Stimulated activated CD4-positive, alpha-beta T cell treated with anti-CD3 and anti-CD28 coated beads, Interleukin-2, amount 100 ng/mL, for 48 hours (primary cell): ENCODE measurements at places on chromosomes 7 and 10.

- DNase-seq: no peak
Measured at GRCh38 chr10:126730856-126731609, 60.5 kb upstream of the C10orf90 start.

- no peak for DNase-seq
Measured at GRCh38 chr7:141617280-141617679, 66.1 kb downstream of the AGK start.

- DNase-seq: no peak
Measured at GRCh38 chr7:45082831-45083331, 5.9 kb downstream of the NACAD start.

DNA sequence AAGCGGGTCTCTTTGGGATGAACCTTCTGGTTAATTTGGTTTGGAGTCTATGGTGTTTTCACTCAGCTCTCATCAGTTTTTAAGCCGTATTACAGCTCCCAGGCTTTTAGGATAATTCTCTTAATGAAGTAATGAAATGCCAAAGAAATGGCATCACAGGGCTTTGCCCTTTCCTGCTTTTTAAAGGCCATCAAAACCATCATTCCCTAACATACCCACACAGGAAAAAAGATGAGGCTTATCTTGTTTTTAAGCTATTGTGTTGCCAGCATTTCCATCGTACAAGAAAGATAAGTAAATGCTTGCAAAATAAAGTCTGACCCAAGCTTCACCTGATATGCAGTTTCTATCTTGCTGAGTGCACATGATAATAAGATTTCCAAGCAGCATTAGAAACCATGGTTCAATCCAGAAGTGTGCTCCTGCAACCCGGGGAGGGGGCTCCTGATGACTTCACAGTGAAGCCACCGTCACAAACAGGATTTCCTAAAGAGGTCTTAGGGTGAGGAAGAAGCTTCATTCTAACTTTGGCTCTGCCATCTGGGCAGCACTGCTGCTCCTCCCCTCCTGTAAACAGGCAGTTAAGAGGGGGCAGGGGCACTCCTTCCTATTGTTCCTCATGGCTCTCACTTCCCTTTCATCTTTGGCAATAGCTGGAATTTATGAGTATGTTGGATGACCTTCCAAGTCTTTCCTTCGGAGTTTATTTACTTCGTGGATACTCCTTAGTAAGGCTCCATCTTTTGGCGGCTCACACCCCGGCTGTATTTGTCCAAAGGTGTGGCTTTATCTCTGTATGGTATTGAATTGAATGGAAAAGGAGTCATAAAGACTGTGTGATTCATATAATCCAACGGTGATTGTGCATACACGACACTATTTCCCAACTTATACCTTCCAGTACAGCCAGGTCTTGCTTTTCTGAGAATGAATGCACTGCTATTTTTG is 55.2 kb upstream of the FAM133B start:
- no peak for DNase-seq

DNA sequence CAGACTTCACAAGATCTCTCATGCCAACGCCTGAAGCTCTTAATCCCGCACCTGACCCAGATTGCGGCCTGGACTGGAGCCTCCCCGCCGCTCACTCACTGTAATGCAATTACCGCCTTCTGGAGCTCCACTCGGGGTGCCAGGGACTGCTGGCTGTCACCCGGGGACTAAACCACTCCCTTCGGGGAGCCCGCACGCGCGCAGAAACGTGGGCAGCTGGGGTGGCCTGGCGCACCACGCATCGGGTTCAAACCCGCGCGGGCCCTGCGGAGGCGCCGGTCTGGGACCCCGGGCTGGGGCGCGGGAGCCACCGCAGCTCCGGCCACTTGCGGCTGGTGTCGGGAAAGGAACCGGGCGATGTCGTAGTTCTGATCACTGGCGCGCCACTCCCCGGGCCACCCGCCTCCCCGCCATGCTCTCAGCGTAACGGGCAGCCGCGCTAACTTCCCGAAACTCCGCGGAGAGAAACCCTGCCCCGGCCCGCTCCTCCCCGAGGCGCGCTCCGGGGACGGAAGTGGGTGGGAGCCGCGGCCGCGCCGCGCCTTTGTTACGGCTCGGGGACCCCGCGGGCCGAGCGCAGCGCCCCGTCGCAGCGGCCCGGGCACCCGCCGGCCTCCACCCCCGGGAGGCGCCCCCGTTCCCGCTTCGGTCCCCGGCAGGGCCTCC is 100.3 kb upstream of the SVIL start:
- peak; percentile 40 for DNase-seq

DNA sequence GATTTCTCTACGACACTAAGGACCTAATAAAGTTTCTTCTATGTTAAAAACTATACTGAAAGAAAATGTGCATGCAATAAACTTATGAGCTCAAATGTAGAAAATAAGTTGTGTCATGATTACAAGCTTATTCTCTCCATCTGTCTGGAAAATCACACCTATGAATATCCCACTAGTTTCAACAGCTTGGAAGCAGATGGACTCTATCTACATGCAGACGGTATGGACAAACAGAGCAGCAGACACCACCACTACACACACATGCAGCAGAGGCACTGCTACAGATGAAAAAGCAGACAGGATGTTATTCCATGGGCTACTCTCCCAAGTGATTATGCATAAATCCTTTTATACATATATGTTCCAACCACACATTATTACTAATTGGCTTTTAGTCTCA is 123.4 kb upstream of the TARP start:
- DNase-seq: no peak

DNA sequence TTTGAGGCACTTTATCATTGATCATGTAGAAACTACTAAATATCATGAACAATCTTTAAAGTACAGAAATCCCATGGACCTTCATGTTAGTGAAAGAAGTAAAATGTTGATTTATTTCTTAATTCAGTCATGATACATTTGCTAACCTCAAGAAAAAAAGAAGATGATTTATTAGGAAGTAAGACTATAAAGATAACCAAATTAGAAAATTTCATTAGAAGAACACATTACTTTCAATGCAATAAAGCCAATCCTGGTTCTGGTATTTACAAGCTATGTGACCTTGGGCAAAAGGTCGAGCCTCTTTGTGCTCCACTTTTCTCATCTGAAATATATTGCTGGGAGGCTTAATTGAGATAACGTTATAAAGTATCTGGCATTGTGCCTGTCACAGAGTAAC is 365.0 kb downstream of the KIF20B start:
- no peak for DNase-seq

- no peak for DNase-seq
Measured at GRCh38 chr7:55326081-55326835, 38.9 kb upstream of the LANCL2 start.

DNA sequence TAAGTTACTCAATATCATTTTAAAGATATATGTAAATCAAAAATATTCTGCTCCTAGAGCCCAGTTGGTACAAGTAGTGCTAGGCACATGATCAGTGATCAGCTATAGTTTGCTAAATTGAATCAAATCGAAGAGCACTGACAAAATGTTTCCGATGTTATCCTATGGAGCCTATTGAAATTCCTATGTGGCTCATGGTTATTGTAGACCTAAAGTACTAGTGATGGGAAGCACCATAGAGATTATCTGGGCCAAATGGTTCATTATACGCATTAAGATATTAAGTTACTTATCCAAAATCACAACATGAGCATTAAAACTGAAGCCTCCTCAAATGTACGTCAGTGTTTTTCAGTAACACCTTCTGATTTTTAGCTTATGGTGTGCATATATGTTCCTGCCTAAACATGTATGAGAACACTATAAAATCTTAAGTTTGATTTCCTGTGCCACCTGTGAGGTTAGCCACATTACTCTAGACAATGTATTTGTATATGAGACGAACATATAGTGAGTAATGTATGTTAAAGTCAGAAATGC is 103.2 kb downstream of the IQUB start:
- no peak for DNase-seq

GRCh38 chr10:6713716-6714115 is 133.6 kb upstream of the PRKCQ start:
- DNase-seq: no peak

- DNase-seq: no peak
Measured at GRCh38 chr10:33772370-33773252, 438.1 kb upstream of the NRP1 start.

GRCh38 chr7:28161331-28161730 is 19.3 kb downstream of the JAZF1 start:
- DNase-seq: no peak

DNA sequence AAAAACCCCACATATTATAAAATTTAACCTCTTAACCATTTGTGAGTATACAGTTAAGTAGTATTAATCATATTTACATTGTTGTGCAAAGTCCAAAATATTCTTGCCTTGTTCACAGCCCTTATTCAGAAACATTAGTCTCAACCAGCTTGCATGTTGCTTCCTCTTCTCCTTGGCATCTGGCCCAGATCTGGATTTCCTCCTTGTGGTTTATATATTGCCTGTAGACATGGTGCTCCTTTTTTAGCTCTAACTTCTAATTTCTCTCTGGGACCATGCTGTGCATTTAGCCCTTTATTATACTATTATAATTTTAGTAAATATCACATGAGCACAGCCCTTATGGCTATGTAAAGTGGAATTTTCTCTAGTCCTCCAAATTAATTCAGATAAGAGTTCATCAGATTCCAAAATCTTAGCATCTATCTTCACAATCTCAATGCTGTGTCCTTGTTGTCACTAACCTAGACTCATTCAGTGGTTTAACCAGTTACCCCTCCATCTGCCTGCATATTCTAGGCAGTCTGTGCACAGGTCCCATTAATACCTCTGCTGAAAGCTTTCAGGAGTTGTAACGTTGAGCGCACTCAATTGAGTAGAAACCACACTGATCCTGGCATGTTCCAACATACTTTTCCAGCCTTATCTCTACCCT is 7.9 kb downstream of the CPED1 start:
- DNase-seq: no peak

- no peak for DNase-seq
Measured at GRCh38 chr7:28155964-28156363, 24.6 kb downstream of the JAZF1 start.

DNA sequence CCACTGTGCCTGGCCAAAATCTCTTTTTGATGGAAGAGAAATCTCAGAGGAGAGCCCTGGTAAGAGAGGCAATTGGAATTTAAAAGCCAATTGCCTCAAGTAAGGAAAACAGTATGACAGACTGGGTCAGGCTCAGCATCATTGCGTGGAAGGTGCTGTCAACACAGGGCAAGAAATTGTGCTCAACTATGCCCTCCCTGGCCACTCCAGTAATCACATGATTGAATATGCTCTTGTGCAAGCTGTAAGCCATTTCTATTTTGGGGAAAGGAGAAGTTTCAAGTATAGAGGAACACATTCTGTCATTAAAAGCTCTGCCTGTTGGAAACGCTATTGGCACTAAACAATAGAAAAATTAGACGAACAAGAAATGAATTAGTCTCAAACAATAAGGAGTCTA is 1127.7 kb downstream of the REEP3 start:
- no peak for DNase-seq

DNA sequence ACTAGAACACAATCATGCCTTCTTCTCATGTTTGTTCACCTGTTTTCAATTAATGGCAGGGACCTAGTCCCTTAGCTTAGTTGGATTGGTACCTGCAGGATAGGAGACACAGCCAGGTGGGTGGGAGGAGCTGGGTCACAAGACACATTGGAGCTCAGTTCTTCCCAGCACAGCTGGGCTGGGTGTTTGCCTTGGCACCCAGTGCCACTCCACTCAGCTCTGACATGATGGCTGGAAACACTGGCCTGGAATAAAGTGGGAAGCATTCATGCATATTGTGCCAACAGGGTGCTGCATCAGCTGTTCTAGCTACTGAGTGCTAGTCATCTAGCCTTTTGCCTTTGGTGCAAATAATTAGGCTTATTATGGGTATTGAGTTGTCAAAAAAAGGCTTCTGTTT is 226.1 kb downstream of the PTEN start:
- DNase-seq: no peak

- no peak for DNase-seq
Measured at GRCh38 chr7:157318015-157318706, 18.6 kb upstream of the DNAJB6 start.

DNA sequence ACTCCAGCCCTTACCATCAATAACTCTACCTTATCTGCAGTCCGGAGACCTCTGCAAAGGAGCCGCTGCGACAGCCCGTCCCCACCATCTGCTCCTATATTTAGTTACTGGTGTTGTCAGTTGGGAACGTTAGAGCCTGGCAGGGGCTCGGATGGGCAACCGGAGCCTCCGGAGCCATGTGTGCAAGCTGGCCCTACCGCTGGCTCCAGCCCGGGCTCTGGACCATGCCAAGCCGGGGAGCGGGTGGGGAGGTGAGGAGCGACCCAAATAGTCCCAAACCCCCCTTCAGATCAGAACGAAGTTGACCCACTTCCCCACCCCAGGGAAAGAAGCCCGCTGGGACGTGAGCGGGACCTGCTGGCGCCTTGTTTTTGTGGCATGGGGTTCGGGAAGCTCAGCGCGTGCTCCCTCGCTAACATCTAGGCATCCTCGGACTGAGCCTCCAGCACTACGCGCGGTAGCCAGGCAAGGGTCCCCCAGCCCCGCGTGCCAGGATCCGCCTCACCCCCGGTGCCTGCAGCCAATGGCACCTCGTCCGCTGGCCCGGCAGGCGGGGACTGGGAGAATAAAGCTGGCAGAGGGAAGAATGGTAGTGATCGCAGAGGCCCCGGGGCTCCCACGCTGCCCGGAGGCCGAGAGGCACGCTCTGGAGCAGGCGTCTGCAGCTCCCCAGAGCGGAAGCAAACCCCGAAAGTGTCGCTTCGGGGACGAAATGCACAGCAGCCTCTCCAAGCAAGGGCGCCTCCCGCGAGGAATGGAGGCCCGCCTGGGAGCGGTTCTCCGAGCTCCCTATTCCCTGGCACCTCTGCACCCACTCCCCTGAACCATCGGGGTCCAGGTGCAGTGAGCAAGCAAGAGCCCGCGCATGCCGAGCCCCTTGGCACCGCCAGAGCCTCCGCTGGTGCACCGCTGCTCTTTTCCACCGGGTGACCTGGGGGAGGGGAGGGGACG is 679 bp downstream of the LRRC20 start:
- no peak for DNase-seq

DNA sequence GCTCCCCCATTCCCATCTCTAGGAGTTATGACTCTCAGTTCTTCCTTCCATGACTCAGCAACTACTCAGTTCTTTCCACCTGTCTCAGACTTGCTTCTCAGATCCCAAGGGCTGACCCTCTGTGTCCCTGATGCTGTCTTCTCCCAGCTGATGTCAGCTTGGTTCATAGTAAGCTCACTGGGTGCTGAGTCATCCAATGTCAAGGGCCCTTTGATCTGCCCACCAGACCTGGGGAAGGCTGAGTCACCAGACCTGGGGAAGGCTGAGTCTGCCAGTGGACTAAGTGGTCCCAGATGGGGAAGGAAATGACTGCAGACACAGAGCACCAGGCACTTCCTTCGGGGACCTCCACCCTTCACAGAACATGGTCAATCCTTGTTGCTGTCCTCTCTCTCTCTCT is 76.1 kb upstream of the ZEB1 start:
- peak; percentile 30 for DNase-seq

DNA sequence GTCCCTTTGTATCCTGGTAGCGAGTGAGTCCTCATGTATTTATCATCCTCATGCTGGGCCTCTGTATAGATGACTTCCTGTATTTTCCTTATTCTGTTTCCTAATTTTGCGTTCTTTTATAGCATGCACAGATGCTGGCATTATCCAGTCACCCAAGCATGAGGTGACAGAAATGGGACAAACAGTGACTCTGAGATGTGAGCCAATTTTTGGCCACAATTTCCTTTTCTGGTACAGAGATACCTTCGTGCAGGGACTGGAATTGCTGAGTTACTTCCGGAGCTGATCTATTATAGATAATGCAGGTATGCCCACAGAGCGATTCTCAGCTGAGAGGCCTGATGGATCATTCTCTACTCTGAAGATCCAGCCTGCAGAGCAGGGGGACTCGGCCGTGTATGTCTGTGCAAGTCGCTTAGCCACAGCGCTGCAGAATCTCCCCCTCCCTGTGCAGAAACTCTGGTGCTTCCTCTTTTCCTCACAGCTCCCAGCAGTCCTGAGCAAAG is 183.1 kb upstream of the PRSS58 start:
- DNase-seq: no peak

GRCh38 chr7:37833107-37833817 is 15.1 kb upstream of the NME8 start:
- DNase-seq: peak; percentile 41
